ENCODE measurements at places on chromosomes 3 and 15.

GRCh38 chr3:116433552-116433951 lies 11.7 kb downstream of the LSAMP start:
- DNase-seq = no peak

- peak; percentile 86 for DNase-seq
Measured at GRCh38 chr3:126911162-126912026, 71.5 kb upstream of the PLXNA1 start.

- no peak for DNase-seq
Measured at GRCh38 chr15:31264559-31265089, 62.0 kb upstream of the KLF13 start.

DNA sequence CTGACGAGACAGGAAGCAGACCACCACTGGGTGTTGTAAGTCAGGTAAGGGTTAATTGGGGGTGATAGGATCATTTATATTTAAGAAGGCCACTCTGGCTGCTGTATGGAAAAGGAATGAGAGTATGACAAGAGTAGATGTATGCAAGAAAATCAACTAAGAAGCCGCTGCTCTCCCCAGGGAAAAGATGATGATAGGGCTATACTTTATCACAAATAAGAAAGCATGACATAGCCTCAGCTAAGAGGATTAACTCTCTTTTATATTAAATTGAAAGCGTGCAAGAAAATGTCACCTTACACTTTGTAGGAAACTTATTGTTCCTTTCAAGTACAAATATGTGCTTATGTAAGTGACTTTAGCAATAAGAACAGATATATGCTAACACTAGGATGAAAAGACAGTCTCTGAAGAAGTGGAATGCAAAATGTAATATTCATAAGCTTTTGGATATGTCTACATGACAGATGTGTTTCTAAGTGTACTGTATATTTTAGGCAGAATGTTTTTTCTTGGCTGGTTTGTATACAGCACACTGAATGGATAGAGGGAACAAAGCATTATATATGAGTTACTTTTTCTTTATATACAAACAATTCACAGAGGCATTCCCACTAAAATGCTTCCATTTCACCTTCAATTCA lies 8.7 kb upstream of the NDUFB4 start:
- DNase-seq = no peak

- peak; percentile 22 for DNase-seq
Measured at GRCh38 chr15:29852201-29852600, 29.9 kb upstream of the TJP1 start.

DNA sequence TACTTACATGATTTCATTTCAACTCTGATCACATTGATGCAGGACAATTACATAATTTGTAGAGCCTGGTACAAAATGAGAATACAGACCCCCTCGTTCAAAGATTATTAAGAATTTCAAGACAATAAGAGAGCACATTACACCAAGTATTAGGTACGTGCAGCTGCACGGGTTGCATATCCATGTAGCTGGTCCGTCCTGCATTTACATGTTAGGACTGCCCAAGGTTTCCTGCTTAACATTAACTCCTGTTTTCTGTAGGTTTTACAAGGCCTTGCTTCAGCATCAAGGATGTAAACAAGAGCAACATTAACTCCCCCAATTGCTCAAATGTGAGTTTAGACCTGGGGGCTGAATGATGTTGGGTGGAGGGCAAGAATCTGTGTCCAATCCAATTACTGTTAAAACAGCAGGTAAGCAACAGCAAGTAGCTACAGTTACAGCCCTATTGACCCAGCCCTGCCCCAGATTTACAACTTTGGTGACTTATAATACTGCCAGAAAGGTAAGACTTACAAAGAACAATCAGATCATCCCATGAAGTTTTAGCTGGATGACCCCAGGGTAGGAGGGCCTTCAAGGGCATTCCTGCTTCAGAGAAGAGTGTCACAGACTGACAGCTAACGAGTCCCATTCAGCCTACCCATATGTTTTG lies 127.4 kb upstream of the PPP2R3A start:
- no peak for DNase-seq

GRCh38 chr15:67824976-67825880 lies at the start of gene SKOR1:
TSS of gene SKOR1 (plus strand) at chr15:67825509. CDS start at chr15:67825603, 94 bp downstream.
- DNase-seq = peak; percentile 40

GRCh38 chr3:193757457-193757856 lies 164.4 kb downstream of the OPA1 start:
- no peak for DNase-seq

GRCh38 chr15:53324061-53324460 lies 435.4 kb downstream of the WDR72 start:
- DNase-seq = no peak

DNA sequence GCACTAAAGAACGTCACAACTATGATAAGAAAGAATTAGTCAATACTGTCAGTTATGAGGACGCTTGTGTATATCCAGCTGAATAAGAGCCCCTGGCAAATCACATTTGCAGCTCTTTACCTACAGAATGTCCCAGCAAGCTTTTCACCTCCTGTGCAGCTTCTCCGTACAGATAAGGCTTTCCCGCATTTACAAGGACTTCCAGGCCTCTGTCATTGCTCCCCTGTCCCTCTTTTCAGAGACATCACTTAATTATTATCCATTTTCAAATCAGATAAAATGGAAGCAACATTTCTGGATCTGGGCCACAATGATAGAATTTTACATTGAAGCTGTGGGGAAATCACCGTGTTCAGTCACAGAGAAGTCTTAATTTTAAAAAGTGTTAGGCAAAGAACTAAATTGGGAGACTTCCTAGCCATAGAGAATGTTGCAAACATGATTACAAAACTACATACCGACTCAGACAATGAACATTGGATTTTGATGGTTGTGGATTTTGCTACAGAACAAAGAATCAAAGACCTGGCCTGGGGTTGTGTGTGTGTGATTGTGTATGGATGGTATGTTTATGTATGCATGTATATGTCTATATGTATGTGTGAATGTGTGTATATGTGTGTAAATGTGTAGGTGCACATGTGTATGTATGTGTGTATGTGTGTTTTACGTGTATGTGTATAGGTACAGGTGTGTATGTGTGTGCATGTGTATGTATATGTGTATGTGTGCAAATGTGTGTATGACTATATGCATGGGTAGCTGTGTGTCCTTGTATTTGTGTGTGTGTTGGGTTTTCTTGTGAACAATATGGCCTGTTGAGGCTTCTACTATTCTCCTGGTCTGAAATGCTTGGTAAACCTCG lies 41.5 kb downstream of the MGLL start:
- DNase-seq = no peak

DNA sequence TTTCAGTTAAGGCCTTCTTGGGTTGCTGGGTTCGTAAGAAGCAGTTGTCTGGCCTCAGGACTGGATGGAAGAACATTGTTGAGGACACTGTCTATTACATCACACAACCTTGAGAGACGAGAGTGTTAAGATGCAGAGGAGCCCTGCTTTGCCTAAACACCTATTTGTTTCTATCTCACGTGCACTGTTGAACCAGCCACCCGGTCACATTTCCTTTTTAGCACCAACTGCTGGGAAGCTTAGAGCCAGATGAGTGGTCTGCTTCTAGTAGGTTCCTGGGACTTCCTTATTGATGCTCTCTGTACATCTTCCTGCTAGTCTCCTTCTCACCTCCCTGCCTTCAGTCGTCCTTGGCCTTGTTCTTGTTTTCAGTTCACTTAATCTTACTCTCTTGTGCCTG lies 22.3 kb downstream of the CAND2 start:
- DNase-seq = no peak

- no peak for DNase-seq
Measured at GRCh38 chr15:58566029-58566428, 134.2 kb downstream of the LIPC start.

DNA sequence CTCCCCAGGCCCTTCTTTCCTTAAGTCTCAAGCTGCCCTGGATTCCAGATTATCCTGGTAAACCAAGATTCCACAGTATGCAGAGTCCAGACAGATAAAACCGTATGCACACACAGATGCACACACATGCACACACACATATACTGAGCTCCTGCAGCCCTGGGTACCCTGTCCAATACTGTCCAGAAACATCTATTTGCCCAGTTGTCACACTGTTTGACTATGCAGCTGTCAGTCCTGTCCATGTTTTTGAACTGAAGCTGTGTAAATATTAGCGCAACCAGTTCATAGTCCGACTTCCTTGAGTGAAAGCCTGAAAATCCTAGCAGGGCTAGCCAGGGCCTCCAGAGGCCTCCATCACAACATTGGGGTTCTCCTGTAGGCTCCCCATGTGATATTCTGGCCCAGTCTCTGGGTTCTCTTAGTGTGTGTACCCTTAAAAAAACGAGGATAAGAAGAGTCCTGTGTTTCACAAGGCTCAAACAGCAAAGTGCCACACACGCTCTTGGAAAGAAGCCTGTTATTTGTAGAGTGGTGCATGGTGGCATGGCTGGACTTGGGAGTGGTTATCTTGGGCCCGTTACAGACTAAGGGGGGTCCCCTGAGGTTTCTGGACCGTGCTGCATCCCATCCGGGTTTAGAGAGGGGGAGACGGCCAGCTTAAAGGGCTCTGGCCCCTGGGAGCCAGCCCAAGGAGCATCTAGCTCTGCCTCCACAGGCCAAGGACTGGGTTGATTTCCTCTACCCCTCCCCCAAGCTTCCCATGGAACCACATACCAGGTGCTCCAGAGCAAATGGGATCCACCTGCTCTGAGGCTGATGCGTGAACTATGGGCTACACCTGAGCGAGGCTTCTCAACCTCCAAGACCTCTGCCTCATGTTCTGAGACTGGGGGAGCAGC lies 108.3 kb downstream of the IQSEC1 start:
- DNase-seq = no peak
